Endothelial cell (in vitro differentiated cells): ENCODE measurements at places on chromosomes 7 and 10. TPM values are rescaled to one million over a fixed set of nuclear protein-coding genes. Genes with fewer than 3 reads are reported as not detected.

DNA sequence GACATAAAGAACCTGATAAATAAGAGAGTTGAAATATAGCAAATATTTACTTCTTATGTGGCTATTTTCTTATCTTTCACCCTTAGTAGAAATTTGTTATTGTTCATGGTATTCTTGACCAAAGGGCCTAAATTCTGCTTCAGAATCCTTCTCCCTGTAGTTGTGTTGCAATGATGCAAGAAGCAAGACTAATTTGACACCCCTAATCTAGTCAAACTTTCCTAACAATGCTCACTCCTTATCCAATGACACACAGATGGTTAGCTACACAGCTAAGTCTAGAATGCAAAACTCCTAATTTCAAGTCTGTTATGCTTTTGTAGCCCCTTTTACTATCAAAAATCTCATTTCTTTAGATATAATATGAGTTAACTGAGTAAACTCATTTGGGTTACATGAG, 56.1 kb downstream of the TWIST1 start:
- DNase-seq = no peak
- H3K27ac ChIP-seq = no peak overlapping the region
- no peak overlapping the region for H3K4me3 ChIP-seq
- H3K36me3 ChIP-seq = no peaks in the 10 kb centered on the region
- H3K27me3 ChIP-seq = no peaks in the 10 kb centered on the region

Gene TFPI2
- total RNA-seq = 1.9 TPM

DNA sequence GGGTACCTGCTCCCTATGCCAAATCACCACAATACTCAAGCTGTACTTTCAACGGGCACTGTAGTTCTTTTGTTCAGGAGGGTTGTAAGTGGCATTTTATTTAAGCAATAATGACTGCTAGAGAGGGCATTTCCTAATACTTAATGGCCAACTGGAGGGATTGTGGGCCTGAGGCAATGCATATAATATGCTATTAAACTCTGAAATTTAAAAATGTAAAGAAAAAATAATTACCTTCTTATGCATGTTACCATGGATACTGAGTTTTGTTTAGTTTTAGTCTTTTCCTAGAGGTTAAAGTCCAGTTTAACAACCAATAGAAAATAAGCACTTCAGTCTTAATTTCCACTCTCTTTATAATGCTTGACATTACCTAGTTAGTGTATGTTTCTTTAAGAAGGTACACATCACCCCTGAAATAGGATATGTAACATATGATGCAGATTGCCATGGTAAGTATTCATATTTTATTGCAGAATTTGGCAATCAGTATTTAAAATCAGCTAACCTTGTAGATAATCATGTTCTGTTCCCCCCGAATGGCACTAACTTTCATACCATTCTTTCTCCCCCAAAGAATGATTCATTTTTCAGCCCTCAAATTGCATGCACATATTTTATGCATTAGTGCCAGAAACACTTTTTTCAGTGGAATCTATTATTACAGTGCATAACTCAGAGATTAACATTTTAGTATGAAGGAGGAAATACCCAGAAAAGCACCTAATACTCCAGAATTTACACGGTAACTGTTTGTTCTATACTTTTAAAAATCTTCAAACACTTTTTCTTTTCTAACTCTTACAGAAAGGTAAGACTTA, 90.3 kb upstream of the ZNF438 start:
- H3K27ac ChIP-seq = no peak overlapping the region
- DNase-seq = no peak
- no peaks in the 10 kb centered on the region for H3K27me3 ChIP-seq

GRCh38 chr10:104376784-104377300, 23.2 kb downstream of the CFAP58 start:
- H3K4me1 ChIP-seq = peaks cover 10% of the 10 kb centered on the region
- no peak overlapping the region for H3K27ac ChIP-seq
- no peaks in the 10 kb centered on the region for H3K36me3 ChIP-seq

GRCh38 chr7:45649560-45650346, 75.6 kb downstream of the ADCY1 start:
- no peak for DNase-seq
- H3K4me1 ChIP-seq = peaks cover 27% of the 10 kb centered on the region
- peak overlapping the region; percentile 7 for H3K4me3 ChIP-seq
- H3K36me3 ChIP-seq = peaks cover 28% of the 10 kb centered on the region
- peaks cover 3% of the 10 kb centered on the region for H3K27me3 ChIP-seq
- H3K27ac ChIP-seq = peak overlapping the region; percentile 58

- H3K27me3 ChIP-seq = peaks cover 1% of the 10 kb centered on the region
- no peak overlapping the region for H3K27ac ChIP-seq
- no peaks in the 10 kb centered on the region for H3K4me1 ChIP-seq
- peaks cover 6% of the 10 kb centered on the region for H3K36me3 ChIP-seq
Measured at GRCh38 chr7:20558963-20559716, 56.3 kb upstream of the ABCB5 start.

Gene CNPY1
- total RNA-seq = not detected

Gene AOAH
- total RNA-seq = 0.28 TPM
